ENCODE measurements at places on chromosomes 7 and 10. TPM values are rescaled to one million over a fixed set of nuclear protein-coding genes. Genes with fewer than 3 reads are reported as not detected.
A peak's percentile ranks its signal among the peaks of the same experiment; 100 is the strongest.

The MUC12 gene
- 2.5 TPM for total RNA-seq

DNA sequence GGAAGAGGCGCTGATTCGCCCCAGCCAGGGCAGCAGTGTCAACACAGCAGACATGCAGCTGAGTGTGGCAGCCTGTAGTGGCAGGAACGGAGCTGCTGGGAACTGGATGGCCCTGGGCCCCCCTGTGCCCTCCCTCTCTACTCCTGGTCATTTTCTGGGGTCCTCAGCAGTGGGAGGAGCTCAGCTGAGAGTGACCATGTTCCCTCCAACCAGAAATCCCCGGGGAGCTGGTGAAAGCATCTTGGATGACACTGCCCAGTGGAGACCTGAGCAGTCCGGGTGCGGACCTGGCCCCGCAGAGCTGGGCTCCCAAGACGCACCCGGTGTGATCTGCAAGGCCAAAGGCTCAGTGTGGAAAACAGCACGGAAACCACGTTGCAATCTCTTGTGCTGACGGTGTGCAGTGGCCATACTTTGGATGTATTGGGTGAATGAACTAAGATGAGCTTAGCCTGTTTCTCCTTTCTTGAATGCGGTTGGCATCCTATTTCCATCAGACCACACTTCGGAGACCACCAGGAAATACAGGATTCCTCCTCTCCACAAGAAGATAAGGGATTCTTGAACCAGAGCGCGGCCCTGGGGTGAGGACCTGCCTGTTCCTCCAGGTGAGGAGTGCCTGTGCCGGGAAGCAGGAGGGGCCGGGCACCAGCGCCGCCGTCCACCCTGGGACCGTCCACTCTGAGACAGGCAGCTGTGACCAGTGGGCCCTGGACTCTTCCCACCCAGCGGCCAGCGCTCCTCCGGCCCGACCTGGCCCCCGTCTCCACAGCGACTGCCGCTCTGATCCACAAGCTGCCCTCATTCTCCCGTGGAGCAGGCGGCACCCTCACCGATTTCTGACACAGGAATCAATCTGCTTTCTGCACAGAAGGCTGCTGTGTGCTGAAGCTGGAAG, 93.5 kb upstream of the DIP2C start:
- no peak for DNase-seq

DNA sequence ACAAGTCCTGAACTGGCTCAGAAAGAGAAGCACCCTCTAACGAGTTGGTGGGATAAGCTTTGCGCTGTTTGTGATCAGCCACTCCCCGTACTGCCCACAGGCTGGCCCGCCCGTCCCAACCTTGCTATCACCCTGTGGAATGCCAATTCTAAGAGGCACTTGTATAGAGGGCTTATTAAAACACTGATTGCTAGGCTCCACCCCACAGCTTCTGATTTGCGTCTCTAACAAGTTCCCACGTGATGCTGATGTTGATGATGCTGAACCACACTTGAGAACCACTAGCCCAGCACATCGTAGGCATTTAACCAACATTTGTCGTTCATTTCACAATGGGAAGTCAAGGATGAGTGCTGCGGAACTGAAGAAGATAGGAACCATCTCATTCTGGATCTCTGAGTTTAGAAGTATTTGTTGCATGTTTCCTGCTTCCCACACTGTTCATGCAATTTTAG, 12.7 kb upstream of the GSAP start:
- DNase-seq = peak; percentile 36

DNA sequence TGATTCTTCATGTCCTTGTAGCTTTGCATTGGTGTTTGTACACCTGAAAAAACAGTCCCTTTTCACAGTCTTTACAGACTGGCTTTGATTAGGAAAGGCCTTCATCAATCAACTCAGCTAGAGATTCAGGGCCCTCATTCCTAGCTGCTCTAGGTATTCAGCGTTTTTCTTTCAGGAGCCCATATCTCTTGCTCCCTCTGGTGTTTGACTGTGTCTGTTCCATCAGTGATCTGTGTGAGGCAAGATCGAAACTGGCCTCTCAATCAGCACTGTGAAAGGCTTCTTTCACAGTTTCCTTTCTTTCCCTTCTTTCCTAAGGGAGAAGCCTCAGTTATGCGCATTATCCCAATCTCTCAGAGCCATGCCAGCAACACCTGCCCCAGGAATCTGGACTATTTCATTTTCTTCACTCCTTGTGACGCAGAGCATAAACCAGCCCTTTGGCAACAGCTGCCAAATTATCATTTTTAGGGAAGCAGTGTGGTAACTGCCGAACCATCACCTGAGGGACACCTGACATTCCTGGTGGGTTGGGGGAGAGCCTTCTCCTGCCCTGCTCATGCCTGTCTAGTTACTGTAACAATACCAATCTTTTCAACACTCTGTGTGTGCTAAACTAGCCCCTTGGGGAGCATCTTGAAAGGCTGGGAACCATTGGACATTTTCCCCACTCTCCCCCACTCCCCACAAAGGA, 75.7 kb upstream of the CCDC71L start:
- peak; percentile 63 for DNase-seq

- no peak for DNase-seq
These were observed 114.0 kb upstream of the TCF7L2 start for GRCh38 chr10:112835944-112836451.
